ENCODE measurements at places on chromosomes 5 and 9. TPM values are rescaled to one million over a fixed set of nuclear protein-coding genes. Genes with fewer than 3 reads are reported as not detected.

Gene SLC25A2
- not detected for polyA plus RNA-seq

Gene PCDHA9
- 0.02 TPM for polyA plus RNA-seq

Gene SLC45A2
- polyA plus RNA-seq, result 0.02 TPM

Gene CWC27
- polyA plus RNA-seq, result 10.2 TPM

Gene TEX48
- 0.46 TPM for polyA plus RNA-seq

Gene MCCC2
- polyA plus RNA-seq, result 33.6 TPM

Gene CKMT2
- not detected for polyA plus RNA-seq

Gene SPINK13
- not detected for polyA plus RNA-seq

Gene TRIM32
- 10.2 TPM for polyA plus RNA-seq

Gene PITX1
- polyA plus RNA-seq, result not detected

Gene INSL6
- not detected for polyA plus RNA-seq

Gene DOCK8
- polyA plus RNA-seq, result not detected
